ENCODE measurements at places on chromosomes 5 and 9.
A peak's percentile ranks its signal among the peaks of the same experiment; 100 is the strongest.

DNA sequence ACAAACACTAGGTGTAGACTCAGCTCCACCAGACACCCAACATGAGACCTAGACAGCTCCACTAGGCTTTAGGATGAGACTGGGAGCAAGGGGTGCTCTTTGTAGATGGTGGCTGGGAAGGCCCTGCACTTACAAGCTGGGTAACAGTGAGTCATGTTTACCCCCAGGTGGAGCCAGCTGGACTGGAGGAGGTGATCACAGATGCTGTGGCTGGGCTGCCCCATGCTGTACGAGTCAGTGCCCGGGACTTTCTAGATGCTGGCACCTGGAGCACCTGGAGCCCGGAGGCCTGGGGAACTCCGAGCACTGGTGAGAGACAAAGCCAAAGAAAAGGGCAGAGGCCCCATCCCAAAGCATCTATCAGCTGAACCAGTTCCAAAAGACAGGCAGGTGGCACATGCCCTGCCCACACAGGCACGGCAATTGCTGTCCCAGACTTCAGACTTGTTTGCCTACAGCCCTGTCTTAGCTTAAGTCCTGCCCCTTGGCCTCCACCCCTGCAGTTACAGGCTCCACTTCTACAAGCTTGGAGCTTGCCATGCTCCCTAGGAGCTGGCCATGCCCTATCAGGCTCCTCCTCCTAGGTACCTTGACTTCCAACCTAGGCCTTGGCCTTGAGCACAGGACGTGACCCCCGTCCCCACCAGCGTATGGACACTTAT lies 2.7 kb downstream of the CCL27 start:
- no peak overlapping the region for H3K4me3 ChIP-seq
- H3K27ac ChIP-seq, result no peak overlapping the region
- H3K27me3 ChIP-seq, result no peaks in the 10 kb centered on the region
- DNase-seq, result no peak

DNA sequence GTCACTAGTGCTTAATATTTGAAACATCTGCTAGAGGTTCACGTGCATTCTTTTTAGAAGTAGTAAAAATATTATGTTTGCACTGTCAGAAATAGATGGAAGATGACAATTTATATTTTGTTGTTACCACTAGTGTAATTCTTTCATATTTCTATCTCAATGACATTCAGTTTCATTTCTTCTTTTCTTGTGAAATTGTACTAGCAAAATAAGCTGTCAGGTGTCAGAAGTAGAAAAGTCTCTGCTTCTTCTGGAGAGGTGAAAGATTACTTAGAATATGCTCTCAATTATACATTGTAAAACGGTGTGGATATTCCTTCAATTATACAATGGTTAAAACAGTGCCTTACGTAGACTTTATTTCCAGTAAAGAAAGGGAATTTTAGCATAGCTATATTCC lies 395.4 kb downstream of the CSNK1G3 start:
- no peak for DNase-seq
- H3K4me1 ChIP-seq, result no peaks in the 10 kb centered on the region
- H3K4me3 ChIP-seq, result no peak overlapping the region
- H3K27ac ChIP-seq, result no peak overlapping the region
- no peaks in the 10 kb centered on the region for H3K27me3 ChIP-seq

DNA sequence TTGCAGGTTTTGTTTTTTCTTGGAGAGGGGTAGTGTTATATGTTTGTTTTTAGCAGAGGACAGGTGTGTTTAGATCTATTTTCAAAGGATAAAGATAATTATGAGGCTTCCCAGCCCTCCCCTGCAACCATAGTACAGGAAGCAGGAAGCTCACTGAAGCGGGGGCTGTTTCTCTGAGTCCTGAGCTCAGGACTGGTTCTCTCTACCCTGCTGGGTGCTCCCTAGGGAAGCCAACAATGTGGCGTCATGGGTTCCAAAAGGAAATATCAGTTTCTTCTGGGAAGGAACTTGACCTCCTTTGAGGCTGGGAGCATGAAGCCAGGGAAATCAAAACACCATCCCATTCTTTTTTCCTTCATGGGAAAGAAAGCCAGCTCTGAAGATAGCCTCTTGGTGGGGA lies 62.2 kb downstream of the RAD23B start:
- H3K36me3 ChIP-seq, result peaks cover 1% of the 10 kb centered on the region
- H3K4me1 ChIP-seq, result peaks cover 3% of the 10 kb centered on the region
- H3K27ac ChIP-seq, result no peak overlapping the region
- no peak overlapping the region for H3K4me3 ChIP-seq

- H3K4me3 ChIP-seq, result no peak overlapping the region
- no peaks in the 10 kb centered on the region for H3K4me1 ChIP-seq
- no peak overlapping the region for H3K27ac ChIP-seq
- no peak for DNase-seq
- no peaks in the 10 kb centered on the region for H3K27me3 ChIP-seq
Measured at GRCh38 chr5:143290125-143290524, 113.4 kb downstream of the NR3C1 start.

DNA sequence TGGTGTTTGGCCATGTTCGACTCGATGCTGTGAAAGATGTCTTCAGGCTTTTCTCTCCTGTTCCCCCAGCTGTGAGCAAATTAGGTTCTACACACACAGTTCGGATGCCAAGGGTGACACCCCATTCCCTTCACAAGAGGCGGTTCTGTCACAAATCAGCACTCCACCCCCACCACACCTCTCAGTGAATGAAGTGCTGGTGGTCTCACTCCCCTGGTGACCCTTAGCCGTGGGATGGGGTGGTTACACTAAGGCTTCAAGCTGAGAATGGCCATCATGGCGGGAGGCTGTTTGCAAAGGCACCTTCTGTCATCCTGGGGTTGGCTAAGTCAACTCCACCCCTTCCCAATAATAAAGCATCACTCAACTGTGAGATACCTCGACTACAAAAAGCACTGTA lies 26.4 kb downstream of the AMBP start:
- no peaks in the 10 kb centered on the region for H3K4me1 ChIP-seq
- no peak for DNase-seq
- H3K4me3 ChIP-seq, result no peak overlapping the region
- H3K36me3 ChIP-seq, result peaks cover 5% of the 10 kb centered on the region
- no peaks in the 10 kb centered on the region for H3K27me3 ChIP-seq

DNA sequence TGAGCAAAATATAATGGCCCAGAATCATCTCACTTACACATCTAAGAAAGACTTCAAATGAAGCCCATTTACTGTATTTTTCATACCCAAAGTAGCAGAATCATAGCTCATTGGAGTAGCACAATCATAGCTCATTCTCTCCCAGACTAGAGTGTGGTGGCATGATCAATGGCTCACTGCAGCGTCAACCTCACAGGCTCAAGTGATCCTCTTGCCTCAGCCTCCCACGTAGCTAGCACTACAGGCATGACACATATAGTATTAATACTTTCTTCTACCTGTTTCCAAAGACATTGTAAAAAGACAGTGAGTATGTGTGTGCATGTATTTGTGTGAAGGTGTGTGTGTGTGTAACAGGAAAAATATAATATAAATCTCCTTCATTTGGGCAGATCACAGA lies 1247.9 kb upstream of the ACO1 start:
- no peak for DNase-seq
- H3K27me3 ChIP-seq, result no peaks in the 10 kb centered on the region
- H3K4me1 ChIP-seq, result no peaks in the 10 kb centered on the region
- H3K4me3 ChIP-seq, result no peak overlapping the region
- no peak overlapping the region for H3K27ac ChIP-seq

DNA sequence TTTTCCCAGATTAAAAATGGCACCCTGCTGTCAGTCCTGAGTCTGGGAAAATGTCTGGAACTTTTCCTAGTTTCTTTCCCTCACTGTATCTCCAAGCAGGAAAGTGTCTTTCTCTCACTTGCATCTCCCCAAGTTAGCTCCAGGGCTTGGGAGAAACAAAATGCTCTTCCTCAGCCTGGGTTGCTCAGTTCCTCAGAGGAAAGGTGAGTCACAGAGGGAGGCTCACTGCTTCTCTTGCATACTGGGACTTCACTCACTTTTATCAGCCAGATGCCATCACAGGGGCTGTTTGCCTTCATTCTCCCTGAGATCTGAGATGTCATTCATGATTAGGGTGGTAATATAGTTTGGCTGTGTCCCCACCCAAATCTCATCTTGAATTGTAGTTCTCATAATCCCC lies 519.9 kb downstream of the SEMA5A start:
- no peaks in the 10 kb centered on the region for H3K4me1 ChIP-seq
- no peaks in the 10 kb centered on the region for H3K36me3 ChIP-seq
- no peaks in the 10 kb centered on the region for H3K27me3 ChIP-seq

- no peaks in the 10 kb centered on the region for H3K36me3 ChIP-seq
- H3K4me1 ChIP-seq, result no peaks in the 10 kb centered on the region
- no peak for DNase-seq
- H3K27me3 ChIP-seq, result no peaks in the 10 kb centered on the region
Measured at GRCh38 chr5:56018832-56019231, 24.1 kb upstream of the IL6ST start.

- peak; percentile 68 for DNase-seq
- H3K27ac ChIP-seq, result peak overlapping the region; percentile 74
- H3K27me3 ChIP-seq, result no peaks in the 10 kb centered on the region
- H3K4me1 ChIP-seq, result peaks cover 7% of the 10 kb centered on the region
- H3K36me3 ChIP-seq, result peaks cover 4% of the 10 kb centered on the region
Measured at GRCh38 chr9:128882677-128883603, 1.0 kb downstream of the LRRC8A start.

DNA sequence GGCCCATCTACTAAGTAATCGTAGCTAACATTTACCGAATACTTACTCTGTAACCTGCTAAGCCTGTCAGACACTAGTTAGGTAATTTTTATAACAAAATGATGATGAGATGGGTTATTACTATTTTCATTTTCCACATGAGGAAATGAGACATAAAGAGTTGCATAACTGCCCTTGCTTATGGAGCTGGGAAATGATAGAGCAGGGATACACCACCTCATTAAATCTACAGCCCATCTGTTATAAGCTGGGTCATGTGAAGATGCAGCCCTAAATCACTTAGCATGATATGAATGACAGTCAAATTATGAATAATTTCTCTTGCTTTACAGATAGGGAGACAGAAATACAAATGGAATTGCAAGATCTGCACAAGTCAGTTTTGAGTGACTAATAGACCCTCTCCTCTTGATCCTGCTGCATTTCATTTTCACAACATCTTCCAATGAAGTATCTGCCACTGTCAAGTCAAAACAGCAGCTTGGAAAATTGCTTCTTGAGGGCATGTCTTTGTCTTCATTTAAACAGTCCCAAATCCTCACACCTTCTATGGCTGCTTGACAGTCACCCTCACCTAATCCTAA lies 364.7 kb downstream of the PRELID2 start:
- no peak overlapping the region for H3K27ac ChIP-seq
- H3K27me3 ChIP-seq, result no peaks in the 10 kb centered on the region
- H3K4me1 ChIP-seq, result peaks cover 2% of the 10 kb centered on the region
- DNase-seq, result no peak
- no peak overlapping the region for H3K4me3 ChIP-seq

- no peaks in the 10 kb centered on the region for H3K4me1 ChIP-seq
- H3K27me3 ChIP-seq, result no peaks in the 10 kb centered on the region
- H3K27ac ChIP-seq, result no peak overlapping the region
- H3K36me3 ChIP-seq, result no peaks in the 10 kb centered on the region
Measured at GRCh38 chr5:126129431-126129830, 293.8 kb upstream of the GRAMD2B start.
